Muscle of leg (tissue), 16 donors: ENCODE measurements at places on chromosomes 16 and 17. TPM values are rescaled to one million over a fixed set of nuclear protein-coding genes. Genes with fewer than 3 reads are reported as not detected.

Gene CETP
- total RNA-seq, result 4.7 TPM

Gene CTF1
- total RNA-seq, result 1.7 TPM

Gene MYH8
- total RNA-seq, result 1,461 TPM

Gene HOXB6
- total RNA-seq, result 0.84 TPM

Gene CCDC43
- 35.3 TPM for total RNA-seq

Gene NACA2
- 0.22 TPM for total RNA-seq

Gene TP53TG3C
- not detected for total RNA-seq

Gene PIK3R6
- total RNA-seq, result 1.5 TPM

Gene ARSG
- total RNA-seq, result 3.0 TPM

Gene DOC2B
- 2.4 TPM for total RNA-seq

Gene STX1B
- total RNA-seq, result 0.66 TPM

Gene EVPLL
- not detected for total RNA-seq

Gene PRAC2
- total RNA-seq, result not detected

Gene PLXDC1
- total RNA-seq, result 2.0 TPM
